NCI-H1436 treated with DMSO at 0.1 percent for 48 hours (cell line): ENCODE measurements at places on chromosomes 16 and 17.

DNA sequence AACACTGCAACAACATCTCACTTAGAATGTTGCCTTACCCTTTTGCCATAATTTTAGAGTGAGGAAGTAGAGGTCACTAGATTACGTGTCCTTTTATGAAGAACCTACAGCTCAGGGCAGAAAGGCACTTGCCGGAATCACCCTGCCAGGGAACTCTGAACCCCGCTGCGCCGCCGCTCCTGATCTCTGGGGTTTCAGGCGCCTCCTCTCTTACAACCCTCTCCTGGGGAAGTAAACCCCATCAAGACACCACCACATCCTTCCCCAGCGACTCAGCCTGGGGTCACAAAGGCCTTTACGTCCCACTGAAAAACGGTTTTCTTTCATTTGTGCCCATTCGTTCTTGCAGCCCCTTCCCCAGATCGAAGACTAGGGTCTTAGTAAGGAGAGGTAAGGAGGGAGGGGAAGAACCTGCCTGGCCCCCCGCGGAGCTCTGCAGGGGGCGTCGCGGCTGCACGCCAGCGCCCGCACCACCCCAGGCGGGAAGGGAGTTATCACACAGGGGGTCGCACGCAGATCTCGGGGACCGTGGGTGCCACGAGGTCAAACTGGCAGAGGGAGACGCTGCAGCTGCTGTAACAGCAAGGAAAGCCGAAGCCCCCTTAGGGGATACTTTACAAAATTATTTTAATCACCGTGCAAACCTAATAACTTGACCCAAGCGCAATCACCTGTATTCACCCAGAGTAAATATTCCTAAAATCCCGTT lies 1.0 kb upstream of the HLF start:
- DNase-seq: no peak

- DNase-seq: no peak
Observed at GRCh38 chr16:31327646-31328225, 27.2 kb upstream of the ITGAX start.

GRCh38 chr17:34980681-34981537 lies 597 bp downstream of the LIG3 start:
- DNase-seq: peak; percentile 55

- peak; percentile 32 for DNase-seq
Observed at GRCh38 chr17:32529604-32530003, 42.8 kb downstream of the CDK5R1 start.

DNA sequence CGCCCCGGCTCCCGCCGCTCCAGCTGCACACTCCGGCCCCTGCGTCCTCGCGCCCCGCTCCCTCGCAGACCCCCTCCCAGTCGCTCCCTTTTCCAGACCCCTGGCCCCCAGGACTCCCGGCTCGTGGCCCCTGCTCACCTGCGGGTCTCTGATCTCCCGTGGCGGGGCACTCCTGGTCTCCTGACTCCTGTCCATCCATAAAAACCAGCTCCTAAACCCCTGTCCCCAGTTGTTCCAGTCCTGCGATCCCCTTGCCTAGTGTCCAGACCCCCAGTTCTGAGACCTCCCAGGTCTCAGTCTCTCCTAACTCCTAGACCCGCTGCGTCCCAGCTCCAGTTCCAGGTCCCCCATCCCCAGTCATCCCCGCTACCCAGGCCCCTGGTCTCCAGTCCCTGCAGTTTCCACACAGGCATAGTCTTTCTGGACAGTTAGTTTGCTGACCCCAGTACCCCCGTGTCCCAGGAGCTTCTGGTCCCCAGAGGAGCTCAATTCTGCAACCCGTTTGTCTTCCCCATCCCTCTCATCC lies 379 bp downstream of the SNX29 start:
- no peak for DNase-seq

DNA sequence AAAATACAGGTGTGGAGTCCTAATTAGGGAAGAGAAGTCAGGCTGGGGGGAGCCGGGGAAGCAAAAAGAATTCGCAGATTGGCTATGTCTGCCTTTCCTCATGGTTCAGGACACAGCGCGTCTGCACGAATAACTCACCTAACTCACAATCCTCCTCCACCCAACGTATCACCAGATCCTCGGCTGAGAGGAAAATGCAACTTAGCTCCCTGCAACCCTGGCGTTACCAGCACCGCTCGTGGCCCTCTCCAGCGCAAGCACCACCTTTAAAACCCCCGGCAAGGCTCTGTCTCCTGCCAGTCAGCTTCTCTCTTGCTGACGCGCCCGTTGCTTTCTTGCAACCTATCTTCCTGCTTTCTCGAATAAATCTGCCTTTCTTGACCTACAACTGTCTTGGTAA lies 49.8 kb upstream of the METRNL start:
- DNase-seq: no peak

GRCh38 chr16:266258-267164 lies 9.2 kb downstream of the RGS11 start:
- DNase-seq: no peak

DNA sequence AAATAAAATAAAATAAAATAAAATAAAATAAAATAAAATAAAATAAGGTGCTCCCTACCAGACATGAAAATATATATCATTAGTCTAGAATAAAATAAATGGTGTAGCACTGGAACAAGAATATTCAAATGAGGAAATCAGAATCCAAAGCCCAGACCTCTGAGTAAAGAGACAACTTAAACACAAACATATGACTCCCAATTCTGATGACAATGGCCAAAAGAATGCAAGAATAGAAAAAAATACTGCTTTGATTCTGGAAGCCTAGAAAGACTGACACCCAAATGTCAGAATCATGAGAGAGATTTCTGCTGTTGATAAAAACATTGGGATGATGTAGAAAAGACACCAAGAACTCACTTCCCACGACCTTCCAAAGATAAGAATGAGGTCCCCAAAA lies 27.9 kb downstream of the MYOCD start:
- DNase-seq: no peak

GRCh38 chr16:58125041-58125440 lies 4.1 kb downstream of the CFAP20 start:
- no peak for DNase-seq

GRCh38 chr17:74877592-74878548 lies 5.1 kb upstream of the FDXR start:
- no peak for DNase-seq

DNA sequence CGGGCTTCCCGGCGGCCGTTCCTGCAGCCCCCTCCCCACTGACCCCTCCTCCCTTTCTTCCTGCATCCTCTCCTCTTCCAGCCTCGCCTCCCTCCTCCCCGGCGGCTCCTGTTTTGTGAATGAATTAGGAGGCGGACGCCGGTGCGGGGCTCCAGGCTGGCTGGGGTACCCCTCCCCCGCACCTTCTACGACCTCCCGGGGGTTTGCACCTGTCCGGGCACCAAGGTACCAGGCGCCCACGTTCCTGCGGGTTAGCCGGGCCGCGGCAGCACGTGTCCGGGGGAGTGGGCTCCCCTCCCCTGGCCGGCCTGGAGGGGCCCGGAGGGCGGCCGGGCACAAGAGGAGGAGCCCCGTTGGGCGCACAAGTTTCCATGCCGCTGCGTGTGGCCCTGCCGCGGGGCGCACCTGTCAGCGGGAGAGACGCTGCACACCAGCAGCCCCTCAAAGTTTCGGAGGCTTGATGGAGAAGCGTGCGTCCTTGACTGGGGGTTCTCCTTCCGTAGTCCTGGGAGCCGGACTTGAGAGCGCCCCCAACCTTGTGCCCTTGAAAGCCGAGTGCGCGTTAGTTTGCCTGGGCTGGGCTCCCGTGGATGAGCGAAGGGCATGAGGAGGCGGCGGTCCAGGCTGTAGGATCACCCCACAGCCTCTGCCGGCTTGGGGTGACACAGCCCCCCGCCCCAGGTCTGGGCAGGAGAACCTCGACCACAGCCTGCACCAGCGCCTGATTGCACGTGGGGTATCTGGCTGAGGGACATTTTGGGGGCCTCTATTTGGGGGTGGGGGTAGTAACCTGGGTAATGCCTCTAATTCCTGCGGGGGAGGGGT lies 1.2 kb downstream of the HAS3 start:
- no peak for DNase-seq

- no peak for DNase-seq
Observed at GRCh38 chr17:15307710-15308111, 33.7 kb downstream of the TEKT3 start.

DNA sequence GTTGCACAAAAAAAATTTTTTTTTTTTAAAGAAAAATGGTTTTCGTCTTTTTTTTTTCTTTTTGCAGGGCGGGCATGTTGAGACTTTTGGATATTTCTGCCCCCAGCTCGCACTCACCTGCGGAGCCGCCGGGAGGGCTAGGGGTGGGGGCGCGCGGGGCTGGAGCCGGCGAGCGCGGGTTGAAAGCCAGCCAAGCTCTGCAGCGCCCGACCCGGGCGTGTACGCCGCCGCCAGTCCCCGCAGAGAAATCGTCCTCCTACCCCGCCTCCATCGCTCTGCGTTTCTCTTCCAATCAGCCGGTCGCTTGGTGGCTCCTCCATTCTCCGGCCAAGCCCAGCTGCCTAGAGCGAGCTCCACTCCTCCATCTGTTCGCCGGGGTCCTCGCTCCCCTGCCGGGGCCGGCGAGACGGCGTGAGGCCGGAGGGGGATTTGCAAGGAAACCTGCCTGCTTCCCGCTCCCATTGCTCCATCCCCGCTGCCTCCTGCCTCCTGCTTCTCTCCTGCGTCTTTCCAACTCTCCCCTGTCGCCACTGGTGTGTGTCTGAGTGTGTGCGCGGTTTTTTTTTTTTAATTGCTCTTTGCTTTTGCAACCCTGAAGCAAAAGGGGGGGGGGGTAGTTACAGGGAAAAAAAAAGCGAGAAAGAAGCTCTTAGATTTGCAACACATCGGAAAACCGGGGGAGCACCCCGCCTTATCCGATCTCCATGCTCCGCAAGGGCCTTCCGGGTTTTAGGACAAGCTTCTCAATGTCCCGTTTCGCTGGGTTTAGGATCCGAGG lies 1.8 kb upstream of the UBTF start:
- no peak for DNase-seq

DNA sequence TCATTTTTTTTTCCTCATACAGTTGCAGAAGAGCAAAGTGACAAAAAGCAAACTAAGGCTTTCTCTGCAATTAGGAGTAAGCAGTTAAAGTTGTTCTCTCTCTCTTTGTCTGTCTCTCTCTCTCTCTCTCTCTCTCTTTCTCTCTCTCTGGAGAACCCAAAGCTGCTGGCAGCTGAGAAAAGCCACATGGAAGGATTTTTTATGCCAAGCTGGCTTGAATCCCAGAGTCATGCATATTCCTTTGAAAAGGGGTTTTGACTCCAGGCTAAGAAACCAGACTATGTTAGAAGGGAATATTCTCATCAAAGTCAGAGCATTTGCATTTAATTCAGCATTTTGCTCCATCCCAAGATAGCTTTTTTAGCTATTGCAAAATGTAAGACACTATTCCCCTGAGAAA lies 1114.2 kb upstream of the GOT2 start:
- no peak for DNase-seq

DNA sequence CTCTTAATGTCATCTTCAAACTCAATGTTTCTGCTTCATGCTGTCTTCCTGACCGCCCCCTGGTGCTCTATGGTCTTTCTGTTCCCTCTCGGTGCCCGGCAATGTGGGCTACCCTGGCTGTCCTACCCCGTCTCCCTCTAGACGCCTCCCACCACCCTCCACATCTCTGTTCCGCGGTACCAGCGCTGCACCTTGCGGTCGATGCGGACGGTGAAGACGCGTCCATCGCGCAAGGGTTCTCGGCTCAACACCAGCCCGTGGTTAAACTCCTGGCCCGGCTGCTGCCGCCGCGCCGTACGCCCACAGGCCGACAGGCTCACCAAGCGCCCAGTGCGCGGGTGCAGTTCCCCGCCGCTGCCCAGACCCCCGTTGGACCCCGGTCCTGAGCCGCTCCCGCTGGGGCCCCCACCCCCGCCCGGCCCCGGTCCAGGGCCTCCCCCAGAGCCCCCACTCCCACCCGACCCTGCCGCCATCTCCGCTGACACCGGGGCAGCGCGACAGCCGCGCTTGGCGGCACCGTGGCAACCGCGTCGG lies at the start of gene NEURL4:
Gene NEURL4 (minus strand): TSS at position 496 of the 534 bp plus-strand sequence. CDS start 23 bp downstream, at position 473.
- no peak for DNase-seq

DNA sequence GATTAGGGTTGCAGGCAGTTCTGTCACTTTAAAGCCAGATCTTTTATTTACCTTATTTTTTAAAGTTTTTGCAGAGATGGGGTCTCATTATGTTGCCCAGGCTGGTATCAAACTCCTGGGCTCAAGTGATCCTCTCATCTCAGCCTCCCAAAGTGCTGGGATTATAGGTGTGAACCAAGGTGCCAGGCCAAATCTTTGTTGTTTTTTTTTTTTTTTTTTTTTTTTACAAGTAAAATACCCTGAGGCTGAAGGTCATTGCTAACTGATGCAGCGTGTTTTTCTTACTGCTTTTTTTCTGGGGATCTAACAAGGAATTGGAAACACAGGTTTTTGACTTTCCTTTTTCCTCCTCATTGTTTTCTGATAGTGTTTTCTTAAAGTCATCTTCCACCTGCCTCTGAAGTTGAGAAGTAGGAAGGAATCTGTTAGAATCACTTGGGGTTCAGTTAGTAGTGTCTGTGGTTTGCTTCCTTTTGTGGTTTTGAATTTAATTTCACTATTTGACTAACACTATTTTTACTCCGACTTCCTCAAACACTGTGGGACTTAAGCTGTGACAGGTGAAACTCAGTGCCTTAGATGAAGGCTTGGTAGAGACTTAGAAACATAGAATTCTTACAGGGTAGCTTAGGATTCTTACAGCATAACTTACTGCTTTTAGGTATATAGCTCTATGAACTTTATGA lies 22.2 kb downstream of the CLTC start:
- no peak for DNase-seq

DNA sequence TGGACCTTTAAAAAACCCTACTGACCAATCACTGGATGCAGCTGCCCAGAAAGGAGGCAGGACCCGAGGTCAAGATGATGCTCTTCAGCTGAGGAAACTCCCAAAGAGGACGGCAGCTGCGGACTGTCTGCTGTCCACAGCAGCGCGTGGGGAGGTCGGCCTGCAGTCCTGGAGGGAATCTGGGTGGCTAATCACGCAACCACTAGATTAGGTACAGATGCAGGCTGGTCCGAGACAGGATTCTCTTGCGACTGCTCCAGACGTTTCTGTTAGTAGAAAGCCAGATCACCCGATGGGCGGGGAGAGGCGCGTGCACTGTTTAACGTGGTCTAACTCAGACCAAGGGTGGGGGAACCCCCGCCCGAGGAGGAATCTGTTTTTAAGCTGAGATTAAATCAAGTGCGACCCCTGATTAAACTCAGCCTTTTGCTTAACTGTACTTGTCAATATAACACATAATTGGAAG lies 8.8 kb downstream of the CTRB2 start:
- DNase-seq: no peak
